Adrenal gland (tissue), 19 donors: ENCODE measurements at places on chromosomes 13 and 19. TPM values are rescaled to one million over a fixed set of nuclear protein-coding genes. Genes with fewer than 3 reads are reported as not detected.

DNA sequence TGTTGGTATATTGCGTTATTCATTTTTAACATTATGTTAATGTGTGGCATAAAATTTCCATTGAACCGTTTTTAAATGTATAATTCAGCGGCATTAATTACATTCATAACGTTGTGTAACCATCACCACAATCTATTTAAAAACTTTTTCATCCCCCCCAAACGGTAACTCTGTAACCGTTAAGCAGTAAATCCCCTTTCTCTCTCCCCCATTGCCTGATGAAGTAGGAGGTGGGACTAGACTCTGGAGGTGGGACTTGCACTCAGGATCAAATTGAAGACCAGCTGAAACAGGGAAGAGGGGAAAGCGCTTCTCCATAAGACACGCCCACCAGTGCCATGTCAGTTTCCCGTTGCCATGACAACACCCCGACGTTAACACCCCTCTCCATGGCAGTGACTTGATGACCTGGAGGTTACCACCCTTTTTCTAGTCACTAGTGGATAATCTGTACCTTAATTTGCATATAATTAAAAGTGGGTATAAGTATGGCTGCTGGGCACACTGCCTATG lies 16.8 kb downstream of the CLEC11A start:
- no peak for DNase-seq

GRCh38 chr13:37457612-37458011 lies 141.0 kb downstream of the POSTN start:
- DNase-seq: no peak

GRCh38 chr13:92418818-92419412 lies 807.7 kb upstream of the GPC6 start:
- no peak for DNase-seq

GRCh38 chr13:113742000-113742441 lies 17.0 kb upstream of the TMEM255B start:
- DNase-seq: no peak

DNA sequence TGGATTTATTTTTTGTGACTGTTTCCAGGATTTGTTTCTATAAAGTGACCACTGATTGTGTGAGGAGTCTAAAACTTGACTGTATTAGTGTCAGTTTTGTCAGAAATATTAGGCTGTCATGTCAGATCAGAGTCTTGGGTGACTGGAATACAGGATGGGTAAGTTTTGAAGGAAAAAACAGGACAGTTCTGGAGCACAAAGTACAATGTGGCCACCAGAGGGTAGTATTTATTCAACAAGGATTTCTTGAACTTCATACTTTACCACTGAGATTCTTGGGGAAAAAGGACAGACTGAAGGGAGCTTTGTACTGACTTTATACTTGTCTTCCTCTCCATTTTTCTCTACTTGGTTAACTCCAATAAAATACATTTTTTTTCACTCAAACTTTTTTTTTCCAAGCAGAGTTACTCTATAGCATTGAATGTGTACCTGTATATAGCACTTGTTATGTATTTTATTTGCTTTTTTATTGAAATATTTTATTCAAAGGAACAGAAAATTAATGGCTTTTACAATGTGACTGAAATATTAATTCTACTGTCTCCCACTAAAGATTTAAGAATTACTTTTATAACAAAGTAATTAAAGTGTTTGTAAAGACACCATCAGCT lies 51.1 kb downstream of the LMO7 start:
- no peak for DNase-seq

HNRNPA1L2 gene
- total RNA-seq: 1.5 TPM

HSH2D gene
- 0.42 TPM for total RNA-seq

- no peak for DNase-seq
These were observed 41.8 kb downstream of the BICRA start for GRCh38 chr19:47650700-47651099.

ZNF382 gene
- total RNA-seq: 16.9 TPM

JOSD2 gene
- 32.3 TPM for total RNA-seq

DNA sequence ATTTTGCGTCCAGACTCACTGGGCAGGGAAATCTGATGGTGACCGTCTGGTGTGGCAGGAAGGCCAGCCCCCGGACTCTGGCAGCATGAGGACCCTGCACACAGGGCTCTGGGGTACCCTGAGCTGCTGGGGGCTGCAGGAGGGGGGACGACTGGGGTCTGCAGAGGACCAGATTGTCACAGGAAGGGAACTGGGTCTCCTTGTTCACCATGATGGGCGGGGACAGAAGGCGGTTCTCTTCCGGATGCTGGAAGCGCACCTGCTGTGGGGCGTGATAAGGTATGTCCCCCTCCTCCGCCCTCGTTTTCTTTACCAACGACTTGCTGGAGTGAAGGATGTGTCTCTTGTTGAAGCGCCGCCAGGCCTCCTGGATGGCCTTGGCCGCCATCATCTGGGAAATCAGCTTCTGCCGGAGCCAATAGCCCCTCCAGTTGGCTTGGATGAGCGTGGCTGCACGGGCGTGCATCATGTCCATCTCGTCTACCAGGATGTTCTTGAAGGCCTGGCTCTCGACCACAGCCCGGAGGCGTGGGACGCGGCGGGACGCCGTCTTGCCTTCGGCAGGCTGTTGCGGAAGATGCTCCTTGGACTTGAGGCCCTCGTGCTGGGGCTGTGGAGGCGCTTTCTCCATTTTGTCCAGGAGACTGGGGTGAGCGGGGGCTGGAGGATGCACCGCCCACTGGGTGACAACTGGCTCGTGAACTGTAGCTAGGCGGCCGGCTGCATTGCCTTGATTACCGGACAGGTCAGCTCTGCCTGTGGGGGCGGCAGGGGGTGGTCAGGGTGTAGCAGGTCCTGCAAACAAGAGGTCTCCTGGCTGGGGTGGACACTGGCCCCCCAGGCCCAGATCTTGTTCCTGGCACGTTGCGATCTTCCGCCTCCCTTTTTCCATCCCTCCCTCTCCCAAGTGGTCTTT lies 7.2 kb downstream of the IQCN start:
- DNase-seq: no peak

DNA sequence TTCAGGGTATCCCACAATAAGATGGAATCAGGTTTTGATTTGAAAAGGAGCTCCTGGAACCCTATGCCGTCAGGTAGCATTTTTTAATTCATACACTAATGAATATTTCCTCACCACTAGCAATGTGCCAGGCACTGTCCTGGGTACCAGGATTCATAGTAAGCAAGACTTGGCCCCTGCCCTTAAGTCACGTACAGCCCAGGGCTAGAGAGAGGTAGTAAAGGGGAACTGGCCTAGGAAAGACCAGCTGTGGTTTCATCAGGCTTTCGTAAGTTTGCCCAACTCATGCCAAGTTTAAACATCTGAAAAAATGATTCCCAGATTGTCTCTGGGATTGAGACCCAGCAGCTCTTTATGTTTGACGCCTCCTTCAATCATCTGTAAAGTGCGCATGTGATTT lies 45.9 kb upstream of the AMER2 start:
- DNase-seq: no peak
